Lung microvascular endothelial cell (primary cell): ENCODE measurements at places on chromosomes 2 and 18. TPM values are rescaled to one million over a fixed set of nuclear protein-coding genes. Genes with fewer than 3 reads are reported as not detected.
A peak's percentile ranks its signal among the peaks of the same experiment; 100 is the strongest.

HOXD13 gene
- not detected in 2 replicates for total RNA-seq

MC4R gene
- not detected in 2 replicates for total RNA-seq

BMP10 gene
- not detected in 2 replicates for total RNA-seq

MAP2 gene
- 0.79 and 8.1 TPM in 2 replicates for total RNA-seq

UGT1A5 gene
- total RNA-seq, result not detected in 2 replicates

CYP27C1 gene
- not detected in 2 replicates for total RNA-seq

RNF138 gene
- total RNA-seq, result 26.4 and 28.0 TPM in 2 replicates

TLX2 gene
- not detected in 2 replicates for total RNA-seq

GPN1 gene
- total RNA-seq, result 26.4 and 27.6 TPM in 2 replicates

WDFY1 gene
- total RNA-seq, result 87.9 and 94.6 TPM in 2 replicates

TCF23 gene
- total RNA-seq, result not detected in 2 replicates

STARD6 gene
- total RNA-seq, result 0.20 TPM in 1 of 2 replicates, not detected in the other

FBXO36 gene
- 0.60 and 0.87 TPM in 2 replicates for total RNA-seq

CDK5R2 gene
- total RNA-seq, result not detected in 2 replicates

DNA sequence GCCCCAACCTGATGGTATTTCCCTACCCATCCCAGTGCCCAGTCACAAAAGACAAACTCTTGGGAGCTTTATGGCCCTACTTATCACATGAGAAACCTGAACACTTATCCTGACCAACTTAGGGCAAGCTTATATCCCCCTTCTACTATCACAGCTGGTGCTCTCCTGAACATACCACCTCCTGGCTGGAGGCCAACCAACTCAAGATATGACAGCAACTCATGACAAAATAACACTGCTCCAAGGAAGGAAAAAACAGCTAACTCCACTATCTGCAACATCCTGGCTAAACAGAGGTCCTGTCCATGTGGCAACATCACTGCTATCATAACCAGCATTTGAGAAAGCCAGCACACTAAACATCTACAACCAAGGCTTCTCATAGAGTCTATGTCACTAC, 20.9 kb upstream of the CLASP1 start:
- no peak for DNase-seq

DNA sequence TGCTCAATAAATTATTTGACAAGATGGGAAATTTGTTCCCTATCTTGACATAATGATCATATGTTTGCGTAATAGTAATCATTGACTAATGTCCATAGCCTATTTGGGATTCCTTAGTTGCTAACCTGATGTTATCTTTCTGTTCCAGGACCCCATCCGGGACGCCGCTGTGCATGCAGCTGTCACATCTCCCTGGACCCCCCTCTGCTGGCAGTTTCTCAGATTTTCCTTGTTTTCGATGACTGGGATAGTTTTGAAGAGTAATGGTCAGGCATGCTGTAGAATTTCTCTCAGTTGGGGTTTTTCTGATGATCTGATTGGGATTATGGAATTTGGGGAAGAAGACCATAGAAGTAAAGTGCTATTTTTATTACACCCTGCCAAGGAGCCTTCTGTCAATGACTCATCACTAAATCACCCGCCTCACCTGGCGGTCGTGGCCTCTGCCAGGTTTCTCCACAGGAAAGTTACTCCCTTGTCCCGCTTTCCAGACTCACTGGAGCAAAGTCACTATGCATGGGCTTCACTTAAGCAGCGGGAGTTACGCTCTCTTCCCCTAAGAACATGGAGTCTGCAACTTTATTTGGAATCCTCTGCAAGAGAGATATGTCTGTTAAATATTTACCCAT, 19.9 kb upstream of the TMEM18 start:
- DNase-seq, result no peak

- no peak for DNase-seq
Measured at GRCh38 chr2:240205772-240206171, 65.3 kb upstream of the OTOS start.

GRCh38 chr2:85939131-85939530, 50.3 kb upstream of the ST3GAL5 start:
- DNase-seq, result no peak

DNA sequence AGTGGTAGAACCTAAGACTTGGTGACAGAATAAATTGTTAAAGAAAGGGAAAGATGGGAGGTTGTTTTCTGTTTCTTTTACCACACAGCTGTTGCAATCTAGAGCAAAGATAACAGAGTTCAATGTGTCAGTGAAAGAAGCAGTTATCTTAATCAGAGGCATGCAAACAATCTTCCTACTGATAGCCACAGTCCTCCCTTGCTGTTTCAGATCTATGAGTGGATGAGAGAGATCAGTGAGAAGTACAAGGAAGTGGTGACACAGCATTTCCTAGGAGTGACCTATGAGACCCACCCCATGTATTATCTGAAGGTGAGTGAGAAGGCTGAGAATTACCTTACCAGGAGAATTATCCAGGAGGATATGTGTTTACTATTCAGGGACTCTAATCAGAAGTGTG, 15.9 kb downstream of the CPO start:
- no peak for DNase-seq

DNA sequence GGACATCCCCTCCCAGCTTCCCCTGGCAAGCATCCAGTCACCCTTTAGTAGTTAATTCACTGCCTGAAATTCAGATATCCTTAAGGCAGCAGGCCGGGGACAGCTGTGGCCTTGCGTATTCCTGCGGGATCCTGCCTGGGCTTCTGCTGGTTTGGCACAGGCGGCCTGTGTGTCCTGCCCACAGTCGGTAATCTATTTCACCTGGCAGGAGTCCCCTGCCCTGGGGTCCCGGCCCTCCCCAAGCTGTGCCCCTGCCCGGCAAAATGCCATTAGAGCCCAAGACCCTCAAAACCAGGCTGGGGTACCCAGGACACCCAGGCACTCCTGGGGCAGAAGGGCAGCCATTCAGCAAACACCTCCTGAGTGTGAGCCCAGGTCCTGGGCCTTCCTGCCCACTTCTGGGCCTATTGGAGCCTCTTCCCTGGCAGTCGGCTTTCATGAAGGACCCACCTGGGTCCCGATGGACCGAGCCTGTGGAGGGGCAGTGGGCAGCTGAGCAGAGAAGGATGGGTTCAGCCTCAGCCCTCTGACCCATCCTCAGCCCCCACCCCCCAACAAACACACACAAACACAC, 11.6 kb downstream of the CROCC2 start:
- no peak for DNase-seq

- peak; percentile 69 for DNase-seq
Measured at GRCh38 chr2:237509905-237510304, 22.9 kb downstream of the MLPH start.

- peak; percentile 2 for DNase-seq
Measured at GRCh38 chr2:153477636-153478288, 800 bp downstream of the RPRM start.

- DNase-seq, result no peak
Measured at GRCh38 chr2:237214030-237214675, 128.5 kb downstream of the COPS8 start.

DNA sequence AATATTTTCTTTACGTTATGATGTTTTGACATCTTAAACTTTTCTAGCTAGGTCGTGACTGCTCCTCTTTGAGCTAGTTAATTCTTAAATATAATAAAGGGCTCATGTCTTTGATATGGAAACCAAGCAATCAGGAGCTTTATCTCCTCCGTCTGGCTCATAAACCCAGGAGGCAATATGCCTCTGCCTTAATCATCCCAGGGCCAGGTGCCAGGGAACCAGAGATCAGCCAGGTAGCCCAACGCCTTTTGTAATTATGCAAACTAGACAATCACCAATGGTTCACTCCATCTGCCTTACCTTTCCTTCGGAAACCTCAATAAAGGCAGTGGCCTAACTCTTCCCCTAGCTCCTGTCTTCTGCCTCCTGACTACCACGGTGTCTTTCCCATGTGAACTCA, 213.7 kb downstream of the KCNJ3 start:
- no peak for DNase-seq

DNA sequence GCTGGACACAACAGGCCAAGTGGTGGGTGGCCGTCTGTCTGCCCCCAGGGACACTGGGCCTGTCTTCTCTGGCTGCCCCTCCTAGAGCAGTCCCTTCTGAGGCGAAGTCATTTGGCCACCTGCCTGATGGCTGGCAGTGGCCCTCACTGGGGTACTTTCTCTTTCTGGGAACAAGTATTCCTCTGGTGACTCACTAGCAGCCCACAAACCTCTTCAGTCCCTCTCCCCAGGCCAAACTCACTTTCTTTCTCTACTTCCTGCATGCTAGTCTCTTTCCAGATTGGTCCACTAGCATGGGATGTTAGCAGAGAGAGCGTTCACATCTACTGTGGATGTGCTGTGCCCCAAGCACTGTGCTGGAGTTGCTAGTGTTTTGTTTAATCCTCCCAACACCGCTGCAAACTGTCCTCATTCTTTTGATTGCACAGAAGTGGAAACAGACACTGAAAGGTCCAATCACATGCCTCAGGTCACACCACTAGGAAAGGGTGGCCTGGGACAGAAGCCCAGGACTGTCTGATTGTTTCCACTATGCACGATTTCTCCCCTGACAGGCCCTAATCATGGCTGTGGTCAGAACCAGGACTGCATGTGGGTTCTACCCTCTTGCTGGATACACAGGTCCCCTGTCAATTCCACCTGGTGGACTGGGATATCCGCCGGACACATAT, 5.2 kb downstream of the DYSF start:
- DNase-seq, result peak; percentile 61

DNA sequence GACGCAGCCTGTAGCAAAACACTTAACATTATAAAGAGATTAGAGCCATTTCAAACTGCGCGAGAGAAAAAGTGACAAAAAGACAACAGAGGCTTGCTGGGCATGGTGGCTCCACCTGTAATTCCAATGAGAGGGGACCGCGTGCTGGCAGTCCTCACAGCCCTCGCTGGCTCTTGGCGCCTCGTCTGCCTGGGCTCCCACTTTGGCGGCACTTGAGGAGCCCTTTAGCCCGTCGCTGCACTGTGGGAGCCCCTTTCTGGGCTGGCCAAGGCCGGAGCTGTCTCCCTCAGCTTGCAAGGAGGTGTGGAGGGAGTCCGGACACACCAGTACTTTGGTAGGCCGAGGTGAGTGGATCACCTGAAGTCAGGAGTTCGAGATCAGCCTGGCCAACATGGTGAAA, 9.3 kb upstream of the IFIH1 start:
- no peak for DNase-seq

GRCh38 chr2:174972924-174973323, 32.3 kb downstream of the CHN1 start:
- no peak for DNase-seq

DNA sequence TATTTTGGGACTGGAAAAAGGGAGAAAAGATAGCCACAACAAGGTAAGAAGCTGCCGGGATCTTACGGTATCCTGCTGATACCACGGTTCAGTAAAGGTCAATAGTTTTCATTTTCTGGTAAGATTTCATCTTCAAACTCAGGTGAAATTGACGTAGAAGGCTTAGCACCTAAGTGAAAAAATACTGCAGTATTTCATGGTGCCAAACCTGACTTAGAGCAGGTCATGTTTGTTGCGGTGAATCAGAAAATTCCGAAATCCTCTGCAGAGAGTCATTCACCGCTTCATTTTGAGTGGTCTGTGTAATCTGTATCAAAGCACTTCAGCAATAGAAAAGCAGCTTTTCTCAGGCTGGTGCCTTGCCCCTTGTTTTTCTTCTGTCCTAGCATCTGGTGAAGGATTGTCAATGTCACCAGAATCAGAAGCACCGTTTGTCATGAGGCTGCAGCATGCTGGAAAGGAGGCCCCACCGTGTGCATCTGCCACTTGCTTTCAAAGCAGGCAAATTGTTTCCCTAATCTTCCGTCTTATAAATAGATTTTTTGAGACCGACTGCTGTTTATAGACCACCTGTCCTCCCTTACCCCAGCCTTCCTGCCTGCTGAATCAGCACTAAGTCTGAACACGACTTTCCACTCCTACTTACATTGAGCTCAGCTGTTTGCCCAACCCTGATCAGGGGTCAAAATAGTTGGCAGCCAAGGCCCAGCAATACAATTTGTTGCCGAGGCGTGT, 156.3 kb downstream of the EML6 start:
- DNase-seq, result no peak

GRCh38 chr18:61502472-61502871, 169.2 kb downstream of the CDH20 start:
- peak; percentile 75 for DNase-seq

DNA sequence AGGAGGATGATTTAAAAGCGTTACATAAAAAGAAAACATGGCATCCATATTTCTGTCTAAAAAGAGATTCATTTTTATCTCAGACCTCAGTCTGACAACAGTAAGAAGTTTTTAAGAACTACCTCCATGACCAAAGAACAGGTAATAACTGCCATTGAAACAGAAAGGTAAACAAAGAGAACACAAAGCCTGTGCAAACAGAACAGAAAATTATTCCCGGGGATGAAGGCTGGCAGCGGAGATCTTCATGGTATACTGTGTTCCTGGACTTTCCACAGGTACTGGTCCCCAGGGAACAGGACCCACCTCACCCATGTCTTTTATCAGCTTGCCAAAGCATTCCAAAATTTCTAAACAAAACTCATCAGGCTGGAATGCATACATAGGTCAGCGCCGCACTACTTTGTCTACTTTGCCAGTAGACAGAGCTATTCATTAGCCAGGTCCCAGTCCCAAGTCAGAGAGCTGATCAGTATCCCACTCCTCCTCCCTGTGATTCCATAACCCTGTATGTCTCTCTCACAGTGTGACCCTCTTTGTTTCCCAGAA, 277.3 kb downstream of the MBD2 start:
- DNase-seq, result no peak

GRCh38 chr2:20447437-20448245, 767 bp downstream of the RHOB start:
- peak; percentile 61 for DNase-seq

DNA sequence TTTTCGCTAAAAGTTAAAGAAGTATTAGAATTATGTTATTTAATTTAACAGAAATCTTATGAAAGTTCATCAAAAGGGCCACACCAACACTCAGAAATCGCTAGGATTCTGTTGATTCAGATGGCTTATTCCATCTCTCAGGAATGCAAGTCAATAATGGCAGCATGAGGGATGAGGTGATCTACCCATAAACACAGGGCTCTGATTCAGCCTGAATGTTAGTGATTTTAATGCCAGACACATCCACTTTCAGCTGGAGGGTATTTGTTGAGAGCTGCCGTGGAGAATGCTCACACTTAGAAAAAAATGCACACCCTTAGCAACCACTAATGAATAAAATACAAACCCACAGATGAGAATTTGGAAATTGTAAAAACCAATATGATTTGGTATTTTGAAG, 173.3 kb upstream of the ERBB4 start:
- DNase-seq, result no peak

- peak; percentile 70 for DNase-seq
Measured at GRCh38 chr2:189285962-189286645, 106.5 kb upstream of the COL5A2 start.

GRCh38 chr18:67510831-67511230, 5.7 kb downstream of the DSEL start:
- no peak for DNase-seq

GRCh38 chr2:186696290-186696689, 2.4 kb downstream of the FAM171B start:
- DNase-seq, result no peak

GRCh38 chr18:49838381-49838780, 25.0 kb upstream of the ACAA2 start:
- DNase-seq, result no peak

DNA sequence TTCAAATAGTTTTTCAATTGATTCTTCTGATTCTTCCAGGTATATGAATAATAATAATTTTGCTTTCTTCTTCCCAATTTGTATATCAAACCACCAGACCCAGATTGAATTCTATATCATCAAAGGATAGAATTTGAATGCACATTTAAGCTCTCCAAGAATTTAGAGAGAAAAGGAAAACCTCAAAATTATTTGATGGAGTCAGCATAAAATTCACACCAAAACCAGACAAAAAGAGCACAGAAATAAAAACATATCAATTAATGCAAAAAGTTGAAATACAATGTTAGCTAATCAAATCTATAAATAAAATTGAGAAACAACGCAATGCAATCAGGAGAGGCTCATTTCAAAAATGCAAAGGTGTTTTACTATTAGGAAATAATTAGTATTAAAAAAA, 248.0 kb upstream of the HS6ST1 start:
- no peak for DNase-seq
